ENCODE measurements at places on chromosomes 7 and 10. TPM values are rescaled to one million over a fixed set of nuclear protein-coding genes. Genes with fewer than 3 reads are reported as not detected.

Gene IDE
- total RNA-seq, result 26.0 TPM

Gene SHH
- total RNA-seq, result 0.06 TPM

Gene FAM24B
- 3.8 TPM for total RNA-seq

Gene LRIT1
- total RNA-seq, result not detected

Gene SPDYE2B
- total RNA-seq, result not detected

Gene ZC3HAV1
- 54.7 TPM for total RNA-seq

Gene TMEM213
- not detected for total RNA-seq

Gene SNCG
- 42.3 TPM for total RNA-seq

Gene NODAL
- total RNA-seq, result not detected

Gene C7orf33
- total RNA-seq, result not detected

Gene FAM13C
- total RNA-seq, result 1.7 TPM

Gene MUC12
- total RNA-seq, result not detected

Gene SPDYE16
- not detected for total RNA-seq

Gene SLC35B4
- total RNA-seq, result 12.5 TPM

Gene RPEL1
- total RNA-seq, result not detected

Gene CLEC2L
- not detected for total RNA-seq

Gene MARVELD1
- total RNA-seq, result 50.3 TPM

Gene SP8
- total RNA-seq, result not detected

Gene LRRC18
- not detected for total RNA-seq

Gene SLC26A3
- total RNA-seq, result not detected

Gene SKIDA1
- total RNA-seq, result 1.2 TPM

Gene PAX4
- not detected for total RNA-seq

Gene PNLIPRP3
- not detected for total RNA-seq

Gene C10orf71
- total RNA-seq, result not detected

Gene CD36
- total RNA-seq, result 3.5 TPM

Gene TCF7L2
- total RNA-seq, result 15.5 TPM

Gene CCDC172
- total RNA-seq, result not detected

Gene CASD1
- total RNA-seq, result 9.9 TPM

Gene CALML3
- total RNA-seq, result not detected

Gene CALHM1
- total RNA-seq, result not detected

Gene C10orf90
- not detected for total RNA-seq

Gene PALD1
- 197 TPM for total RNA-seq

Gene DPYSL4
- 42.2 TPM for total RNA-seq

Gene HTRA1
- 210 TPM for total RNA-seq

Gene CDNF
- total RNA-seq, result 5.8 TPM

Gene NYAP1
- total RNA-seq, result 2.5 TPM

Gene GPNMB
- 3.3 TPM for total RNA-seq

Gene METTL27
- total RNA-seq, result 0.41 TPM

Gene ASAH2
- total RNA-seq, result 0.88 TPM

Gene TMEM229A
- total RNA-seq, result not detected

Gene MYL7
- not detected for total RNA-seq

Gene NPVF
- total RNA-seq, result not detected

Gene KIAA1549
- 8.7 TPM for total RNA-seq

Gene UNCX
- not detected for total RNA-seq

Gene NPSR1
- total RNA-seq, result not detected

Gene FAM180A
- total RNA-seq, result not detected

Gene MIOS
- 21.0 TPM for total RNA-seq

Gene WAC
- total RNA-seq, result 57.2 TPM

Gene OR2A42
- not detected for total RNA-seq

Gene CHAT
- total RNA-seq, result not detected

Gene CPA5
- total RNA-seq, result not detected
